Adrenal gland (tissue), 19 donors: ENCODE measurements at places on chromosomes 16 and 17. TPM values are rescaled to one million over a fixed set of nuclear protein-coding genes. Genes with fewer than 3 reads are reported as not detected.

DNA sequence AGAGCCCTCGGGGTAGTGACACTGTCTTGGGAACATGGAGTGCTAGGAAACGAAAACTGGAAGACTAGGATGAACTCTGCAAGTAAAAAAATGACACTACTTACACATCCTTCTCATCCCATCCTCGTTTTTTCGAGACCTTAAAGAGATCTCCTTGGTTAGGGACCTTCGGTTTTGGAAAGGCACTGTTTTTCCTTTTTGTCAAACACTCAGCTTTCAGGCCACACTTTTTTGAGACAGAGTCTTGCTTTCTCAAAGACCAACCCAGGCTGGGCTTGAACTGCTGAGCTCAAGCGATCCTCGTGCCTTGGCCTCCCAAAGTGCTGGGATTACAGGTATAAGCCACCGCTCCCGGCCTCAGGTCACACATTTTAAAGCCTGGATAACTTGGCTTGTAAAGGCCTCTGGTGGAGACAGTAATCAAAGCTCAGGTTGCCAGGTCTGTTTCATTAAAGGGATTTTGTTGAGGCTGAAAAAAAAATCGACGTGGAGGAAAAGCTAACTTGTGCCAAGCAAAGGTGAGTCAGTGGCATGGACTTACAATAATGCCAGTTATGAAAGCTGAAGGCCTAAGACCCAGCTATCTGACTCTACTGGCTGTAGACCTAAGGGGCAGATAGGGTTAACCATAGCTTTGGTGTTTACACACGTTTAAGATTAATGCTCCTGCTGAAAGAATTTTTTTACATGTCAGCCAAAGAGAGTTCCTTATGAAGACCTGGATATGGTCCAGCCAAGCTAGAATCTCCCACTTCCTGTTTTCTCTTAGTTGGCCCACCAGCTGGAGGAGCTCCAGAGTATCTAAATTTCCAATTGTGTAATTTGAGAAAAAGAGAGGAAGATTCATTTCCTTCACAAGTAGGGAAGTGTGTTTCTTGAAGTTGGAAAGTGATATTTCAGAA, 823 bp downstream of the NBR1 start:
- peak overlapping the region; percentile 96 for H3K27ac ChIP-seq
- H3K27me3 ChIP-seq: no peaks in the 10 kb centered on the region
- H3K4me3 ChIP-seq: peak overlapping the region; percentile 82
- H3K36me3 ChIP-seq: no peaks in the 10 kb centered on the region
- peak; percentile 49 for DNase-seq

DNA sequence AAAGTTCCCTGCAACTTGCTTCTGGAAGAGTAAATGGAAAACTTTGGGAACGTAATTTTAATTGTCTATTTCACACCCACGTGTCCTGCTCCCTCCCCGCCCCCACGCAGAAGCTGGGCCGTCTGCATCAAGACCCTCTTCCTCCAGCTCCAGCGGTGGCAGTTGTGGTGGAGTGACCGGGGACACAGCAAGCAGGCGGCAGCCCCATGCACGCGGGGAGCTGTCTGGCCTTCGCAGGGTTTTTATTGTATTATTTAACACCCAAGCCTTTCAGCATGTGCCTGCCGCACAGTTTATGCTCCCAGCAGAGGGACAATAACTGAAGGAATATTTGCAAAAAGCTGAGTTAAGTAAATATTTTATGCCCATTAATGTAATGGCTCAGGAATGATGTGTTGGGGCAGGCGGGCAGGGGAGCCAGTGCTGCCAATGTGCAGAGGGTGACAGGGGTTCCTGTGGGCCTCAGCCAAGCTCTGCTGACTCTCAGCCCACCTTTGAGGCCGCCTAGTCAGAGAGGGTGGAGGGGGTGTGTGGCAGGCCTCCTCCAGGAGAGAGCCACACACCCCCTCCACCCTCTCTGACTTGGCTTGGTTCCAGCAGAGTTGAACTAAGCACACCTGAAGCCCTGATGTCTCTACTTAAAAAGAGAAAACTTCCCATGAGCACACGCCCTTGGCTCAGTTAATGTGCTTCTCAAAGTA, 32.4 kb upstream of the ENPP7 start:
- no peak for DNase-seq
- no peak overlapping the region for H3K27ac ChIP-seq
- H3K4me1 ChIP-seq: peaks cover 8% of the 10 kb centered on the region
- no peak overlapping the region for H3K4me3 ChIP-seq
- no peaks in the 10 kb centered on the region for H3K36me3 ChIP-seq

Gene ABCA3
- 21.3 TPM for polyA plus RNA-seq

DNA sequence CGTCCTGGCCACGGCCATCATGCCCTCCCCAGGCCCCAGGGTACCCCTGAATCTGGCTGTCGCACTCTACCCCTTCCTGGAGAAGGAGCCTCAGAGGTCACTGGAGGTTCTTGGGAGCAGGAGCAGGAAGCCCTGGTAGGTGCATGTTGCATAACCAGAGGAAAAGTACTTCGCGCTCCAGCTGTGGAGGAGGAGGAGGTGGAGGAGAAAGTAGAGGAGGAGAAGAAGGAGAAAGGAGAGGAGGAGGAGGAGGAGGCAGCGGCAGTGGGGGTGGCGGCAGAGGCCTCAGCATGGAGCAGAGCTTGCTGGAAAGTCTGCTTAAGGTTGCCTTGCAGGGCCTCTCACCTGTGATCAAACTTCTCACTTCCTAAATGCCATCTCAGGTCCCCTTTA, 61.8 kb downstream of the BAIAP2 start:
- H3K36me3 ChIP-seq: no peaks in the 10 kb centered on the region
- H3K27me3 ChIP-seq: no peaks in the 10 kb centered on the region
- no peak for DNase-seq
- peak overlapping the region; percentile 92 for H3K27ac ChIP-seq

- H3K27me3 ChIP-seq: no peaks in the 10 kb centered on the region
- H3K4me1 ChIP-seq: no peaks in the 10 kb centered on the region
- H3K4me3 ChIP-seq: no peak overlapping the region
Observed at GRCh38 chr17:75252039-75252816, 9.2 kb downstream of the GGA3 start.

DNA sequence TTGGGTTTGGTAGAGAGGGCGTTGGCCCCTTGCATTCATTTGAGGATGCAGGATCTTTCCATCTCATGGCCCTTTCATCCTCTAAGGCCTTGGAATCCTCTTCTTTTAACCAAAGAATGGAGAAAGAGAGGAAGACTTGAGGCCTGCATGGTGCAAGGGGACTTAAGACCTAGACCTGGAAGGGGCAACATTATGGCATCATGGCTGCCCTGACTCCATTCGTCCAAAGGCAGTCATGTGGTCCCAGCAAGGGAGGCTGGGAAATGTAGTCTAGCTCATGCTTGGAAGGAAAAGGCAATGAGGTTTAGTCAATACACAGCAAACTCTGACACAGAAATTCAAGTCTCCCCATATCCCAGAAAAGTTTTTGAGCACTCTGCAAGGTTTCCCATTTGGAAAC, 30.7 kb upstream of the CDRT4 start:
- H3K36me3 ChIP-seq: no peaks in the 10 kb centered on the region
- no peaks in the 10 kb centered on the region for H3K27me3 ChIP-seq
- H3K4me3 ChIP-seq: no peak overlapping the region
- H3K4me1 ChIP-seq: no peaks in the 10 kb centered on the region

DNA sequence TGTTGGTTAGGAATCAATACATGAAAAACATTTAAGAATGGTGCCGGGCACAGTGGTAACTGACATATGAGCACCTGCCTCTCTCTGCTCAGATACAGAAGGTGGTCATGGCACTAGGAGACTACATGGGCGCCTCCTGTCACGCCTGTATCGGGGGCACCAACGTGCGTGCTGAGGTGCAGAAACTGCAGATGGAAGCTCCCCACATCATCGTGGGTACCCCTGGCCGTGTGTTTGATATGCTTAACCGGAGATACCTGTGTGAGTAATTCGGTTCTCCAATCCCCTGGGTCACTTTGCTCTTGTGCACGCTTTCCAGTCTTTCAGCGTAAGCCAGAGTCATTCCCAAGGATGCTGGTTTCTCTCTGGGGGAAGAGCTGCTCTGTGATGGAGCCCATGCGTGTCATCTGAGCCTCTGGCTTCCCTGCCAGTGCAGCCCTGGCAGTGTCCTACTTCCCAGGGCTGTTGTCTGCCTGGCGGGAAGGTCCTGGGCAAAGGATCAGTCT, 3.0 kb upstream of the CD68 start:
- H3K27ac ChIP-seq: no peak overlapping the region
- H3K4me1 ChIP-seq: peaks cover 71% of the 10 kb centered on the region
- no peaks in the 10 kb centered on the region for H3K27me3 ChIP-seq
- no peak overlapping the region for H3K4me3 ChIP-seq

GRCh38 chr16:31470615-31471014, 1.3 kb upstream of the TGFB1I1 start:
- no peaks in the 10 kb centered on the region for H3K27me3 ChIP-seq
- peaks cover 10% of the 10 kb centered on the region for H3K4me1 ChIP-seq
- H3K4me3 ChIP-seq: no peak overlapping the region
- peaks cover 21% of the 10 kb centered on the region for H3K36me3 ChIP-seq
- H3K27ac ChIP-seq: no peak overlapping the region

DNA sequence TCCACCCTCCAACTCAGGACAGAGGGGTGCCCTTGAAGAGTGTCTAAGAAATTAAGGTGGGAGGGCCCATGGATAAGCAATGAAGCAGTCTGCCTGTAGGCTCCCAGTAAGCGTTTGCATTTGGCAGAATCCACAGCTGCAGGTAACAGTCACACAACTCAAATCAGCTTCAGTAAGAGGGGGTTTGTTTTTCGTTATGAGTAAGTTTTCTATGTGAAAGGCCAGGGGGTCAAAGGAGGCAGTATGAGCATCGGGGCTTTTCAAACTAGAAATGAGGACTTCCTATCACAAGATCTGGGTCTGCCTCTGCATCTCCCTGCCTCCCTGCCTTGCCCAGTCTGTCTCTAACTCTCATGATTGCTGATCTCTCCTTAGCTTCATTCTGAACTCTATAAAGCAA, 128.1 kb upstream of the CCL2 start:
- no peaks in the 10 kb centered on the region for H3K36me3 ChIP-seq
- H3K4me1 ChIP-seq: no peaks in the 10 kb centered on the region
- H3K4me3 ChIP-seq: no peak overlapping the region
- no peak overlapping the region for H3K27ac ChIP-seq
- DNase-seq: no peak
- H3K27me3 ChIP-seq: peaks cover 6% of the 10 kb centered on the region

GRCh38 chr16:86033016-86033474, 134.1 kb downstream of the IRF8 start:
- H3K27me3 ChIP-seq: no peaks in the 10 kb centered on the region
- no peak overlapping the region for H3K27ac ChIP-seq
- no peaks in the 10 kb centered on the region for H3K36me3 ChIP-seq
- DNase-seq: no peak
- H3K4me3 ChIP-seq: no peak overlapping the region

Gene SLFN13
- polyA plus RNA-seq: 1.4 TPM

DNA sequence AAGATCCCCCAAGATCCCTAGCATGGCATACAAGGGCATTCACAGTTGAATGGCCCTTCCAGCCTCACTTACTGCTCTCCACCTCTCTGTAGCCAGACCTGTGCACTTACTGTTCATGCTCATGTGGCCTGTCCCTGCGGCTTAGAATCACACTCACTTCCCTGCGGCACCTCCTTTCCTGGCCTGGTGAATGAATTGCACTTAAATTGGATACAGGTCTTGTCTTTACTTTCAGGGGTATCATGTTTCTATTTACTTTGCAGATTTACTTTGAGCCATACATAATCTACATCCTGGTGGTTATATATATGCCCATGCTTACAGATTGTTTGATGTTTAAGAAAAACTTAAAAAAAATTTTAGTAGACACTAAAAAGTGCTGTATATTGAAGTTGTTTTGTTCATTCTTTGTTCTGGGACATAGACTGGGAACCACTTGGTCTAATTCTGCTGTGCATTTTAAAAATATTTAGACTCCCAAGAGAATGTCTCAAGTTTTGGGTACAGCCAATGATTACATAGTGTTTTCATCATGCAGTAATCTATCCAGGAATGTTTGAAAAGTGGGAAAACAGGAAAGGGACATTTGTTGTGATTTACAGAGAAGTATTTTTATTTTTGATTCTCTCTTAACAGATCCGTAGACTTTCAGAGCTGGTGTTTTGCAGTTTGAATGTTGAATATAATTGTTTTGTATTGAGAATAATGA, 63.9 kb downstream of the NUP88 start:
- H3K36me3 ChIP-seq: no peaks in the 10 kb centered on the region
- no peak overlapping the region for H3K4me3 ChIP-seq
- H3K27ac ChIP-seq: no peak overlapping the region
- H3K27me3 ChIP-seq: no peaks in the 10 kb centered on the region
- H3K4me1 ChIP-seq: no peaks in the 10 kb centered on the region

GRCh38 chr16:55530316-55530856, 21.5 kb downstream of the LPCAT2 start:
- DNase-seq: no peak
- H3K36me3 ChIP-seq: no peaks in the 10 kb centered on the region
- H3K27ac ChIP-seq: no peak overlapping the region
- no peaks in the 10 kb centered on the region for H3K27me3 ChIP-seq

DNA sequence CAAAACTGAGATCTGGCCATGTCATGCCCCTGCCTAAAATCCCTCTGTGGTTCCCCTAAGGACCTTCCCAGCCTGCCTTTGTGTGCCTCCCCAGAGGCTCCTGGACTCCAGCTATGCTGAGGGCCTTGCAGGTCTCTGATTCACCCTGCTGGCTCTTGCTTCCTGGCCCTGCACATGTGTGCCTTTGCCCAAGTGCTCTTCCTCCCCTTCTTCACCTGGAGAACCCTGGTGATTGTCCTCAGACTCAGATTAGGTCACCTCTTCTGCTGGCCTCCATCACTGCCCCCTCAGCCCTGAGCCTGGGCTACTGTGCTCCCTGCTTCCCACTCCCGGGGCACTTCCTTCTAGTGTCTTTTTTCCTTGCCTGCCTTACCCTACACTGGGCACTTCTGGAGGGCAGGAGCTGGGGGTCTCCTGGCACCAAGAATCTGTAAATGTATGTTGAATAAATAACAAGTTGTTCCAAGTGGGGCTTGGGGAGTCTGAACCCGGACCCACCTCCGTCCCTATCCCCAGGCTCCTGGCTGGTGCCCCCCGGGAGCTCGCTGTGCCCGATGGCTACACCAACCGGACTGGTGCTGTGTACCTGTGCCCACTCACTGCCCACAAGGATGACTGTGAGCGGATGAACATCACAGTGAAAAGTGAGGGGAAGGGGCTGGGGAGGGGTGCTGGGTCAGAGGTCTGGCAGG, 7.8 kb downstream of the ITGA3 start:
- peaks cover 60% of the 10 kb centered on the region for H3K4me1 ChIP-seq
- H3K27ac ChIP-seq: peak overlapping the region; percentile 73
- no peak overlapping the region for H3K4me3 ChIP-seq

DNA sequence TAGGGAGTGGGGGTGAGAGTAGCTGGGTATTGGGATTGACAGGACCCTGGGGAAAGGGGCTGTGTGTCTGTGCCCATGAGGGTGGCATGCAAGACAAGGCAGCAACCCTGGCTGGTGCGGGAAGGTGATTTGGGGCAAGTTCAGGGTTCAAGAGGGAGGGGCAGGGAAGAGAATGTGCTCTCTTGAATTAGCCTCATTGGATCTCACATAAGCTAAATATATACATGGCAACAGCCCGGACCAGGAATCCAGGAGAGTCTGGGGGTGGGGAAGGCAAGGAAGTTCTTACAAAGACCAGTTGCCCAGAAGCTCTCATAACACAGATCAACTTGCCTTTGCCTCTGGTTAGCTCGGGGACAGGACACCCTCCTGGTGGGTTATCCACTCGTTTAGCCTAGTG, 73.3 kb downstream of the IRX3 start:
- no peak overlapping the region for H3K27ac ChIP-seq
- no peak overlapping the region for H3K4me3 ChIP-seq
- no peaks in the 10 kb centered on the region for H3K36me3 ChIP-seq
- no peaks in the 10 kb centered on the region for H3K27me3 ChIP-seq
- DNase-seq: no peak
- no peaks in the 10 kb centered on the region for H3K4me1 ChIP-seq

GRCh38 chr17:7707446-7707845, 2.4 kb downstream of the EFNB3 start:
- no peak for DNase-seq
- no peak overlapping the region for H3K27ac ChIP-seq
- H3K4me3 ChIP-seq: no peak overlapping the region
- H3K27me3 ChIP-seq: peaks cover 35% of the 10 kb centered on the region
- peaks cover 11% of the 10 kb centered on the region for H3K4me1 ChIP-seq
- H3K36me3 ChIP-seq: no peaks in the 10 kb centered on the region

Gene KRTAP3-1
- polyA plus RNA-seq: not detected
